Activated naive CD4-positive, alpha-beta T cell treated with anti-CD3 and anti-CD28 coated beads, Interleukin-2, amount 10 ng/mL, durations not matched to agents 7 days and 5 days (primary cell): ENCODE measurements at places on chromosomes 7 and 10.

DNA sequence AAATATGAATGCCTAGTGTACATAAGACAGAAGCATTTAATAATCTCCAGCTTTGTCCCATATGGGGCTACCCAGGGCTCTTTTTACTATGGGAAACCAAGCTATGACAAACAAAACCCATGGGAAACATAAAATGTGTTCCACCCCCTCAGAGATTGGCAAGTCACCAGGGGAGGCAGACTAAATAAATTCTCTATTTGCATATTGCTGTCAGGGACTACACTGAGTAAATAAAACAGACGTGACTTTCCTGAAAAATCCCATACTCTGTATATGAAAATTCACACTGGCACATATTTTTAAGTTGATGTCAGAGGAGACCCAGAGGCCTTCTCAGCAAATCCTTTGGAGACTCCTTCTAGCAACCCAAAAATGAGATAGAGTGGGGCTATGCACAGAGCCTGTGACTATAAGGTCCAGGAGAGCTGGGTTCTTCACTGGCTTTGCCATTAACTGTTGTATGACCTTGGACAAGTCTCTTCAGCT, 44.0 kb upstream of the HPSE2 start:
- DNase-seq, result no peak

DNA sequence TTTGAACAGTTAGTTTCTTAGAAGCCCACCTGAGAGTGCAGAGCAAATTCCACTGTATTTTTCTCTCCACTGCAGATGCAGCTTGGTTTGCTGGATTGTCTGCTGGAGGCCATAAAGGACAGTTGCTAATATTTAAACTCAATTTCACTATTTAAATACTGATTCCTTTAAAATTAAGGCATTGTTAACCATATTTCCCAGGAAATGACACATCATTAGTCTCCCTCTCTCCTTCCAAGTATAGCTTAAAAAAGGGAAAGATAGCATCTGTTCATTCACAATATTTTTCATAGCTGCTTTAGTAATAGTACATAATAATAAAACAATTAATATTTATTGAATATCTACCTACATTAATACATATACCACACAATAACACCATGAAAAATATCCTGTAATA, 252.9 kb downstream of the HGF start:
- no peak for DNase-seq

- peak; percentile 71 for DNase-seq
Observed at GRCh38 chr10:100670828-100671479, 74.4 kb upstream of the PAX2 start.

GRCh38 chr7:133433165-133433812, 180.4 kb downstream of the EXOC4 start:
- DNase-seq, result no peak

GRCh38 chr7:8157296-8157695, 104.7 kb downstream of the ICA1 start:
- DNase-seq, result no peak

DNA sequence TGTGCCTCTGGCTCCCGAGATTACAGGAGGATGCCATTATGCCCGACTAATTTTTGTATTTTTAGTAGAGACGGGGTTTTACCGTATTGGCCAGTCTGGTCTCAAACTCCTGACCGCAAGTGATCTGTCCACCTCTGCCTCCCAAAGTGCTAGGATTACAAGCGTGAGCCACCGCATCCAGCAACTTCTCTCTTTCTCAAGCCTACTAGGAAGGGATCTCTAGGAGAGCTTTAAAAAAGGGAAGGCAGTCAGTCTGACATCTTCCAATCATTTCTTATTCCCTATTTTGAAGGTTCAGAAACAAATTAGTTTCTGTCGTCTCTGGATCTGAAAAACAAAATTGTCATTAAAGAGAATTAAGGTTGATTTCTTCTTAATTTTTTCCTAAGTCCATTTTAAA, 2.5 kb upstream of the TMEM26 start:
- DNase-seq, result no peak

- DNase-seq, result no peak
Observed at GRCh38 chr7:140594131-140594691, 46.4 kb downstream of the DENND2A start.

GRCh38 chr10:121322046-121322445, 276.2 kb downstream of the FGFR2 start:
- no peak for DNase-seq

DNA sequence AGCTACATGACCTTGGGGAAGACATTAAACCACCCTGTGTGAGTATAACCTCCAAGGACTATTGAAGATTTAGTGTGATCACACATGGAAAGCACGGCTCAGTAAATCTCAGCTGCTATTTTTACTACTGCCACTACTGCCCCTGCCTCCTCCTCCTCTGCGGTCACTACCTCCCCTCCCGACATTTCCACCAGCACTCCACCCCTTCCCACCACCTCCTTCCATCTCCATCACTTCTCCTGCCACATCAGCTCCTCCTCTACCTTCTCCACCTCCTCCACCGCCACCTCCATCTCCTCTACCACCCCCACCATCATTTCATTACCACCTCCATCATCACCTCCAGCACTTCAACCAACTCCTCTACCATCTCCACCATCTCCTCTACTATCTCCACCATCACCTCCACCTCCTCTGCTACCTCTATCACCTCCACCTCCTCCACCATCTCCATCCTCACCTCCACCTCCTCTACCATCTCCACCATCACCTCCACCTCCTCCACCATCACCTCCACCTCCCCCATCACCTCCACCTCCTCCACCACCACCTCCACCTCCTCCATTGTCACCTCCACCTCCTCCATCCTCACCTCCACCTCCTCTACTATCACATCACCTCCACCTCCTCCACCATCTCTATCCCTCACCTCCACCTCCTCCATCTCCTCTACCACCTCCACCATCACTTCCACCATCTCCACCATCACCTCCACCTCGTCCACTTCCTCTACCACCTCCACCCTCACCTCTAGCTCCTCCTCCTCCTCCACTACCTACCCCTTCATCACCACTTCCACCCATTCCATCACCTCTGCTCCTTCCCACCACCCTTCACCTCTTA, 69.4 kb downstream of the GRB10 start:
- DNase-seq, result no peak

GRCh38 chr10:124546055-124546369, 84.4 kb downstream of the LHPP start:
- DNase-seq, result no peak

- DNase-seq, result no peak
Observed at GRCh38 chr10:11479300-11479699, 132.2 kb downstream of the USP6NL start.

DNA sequence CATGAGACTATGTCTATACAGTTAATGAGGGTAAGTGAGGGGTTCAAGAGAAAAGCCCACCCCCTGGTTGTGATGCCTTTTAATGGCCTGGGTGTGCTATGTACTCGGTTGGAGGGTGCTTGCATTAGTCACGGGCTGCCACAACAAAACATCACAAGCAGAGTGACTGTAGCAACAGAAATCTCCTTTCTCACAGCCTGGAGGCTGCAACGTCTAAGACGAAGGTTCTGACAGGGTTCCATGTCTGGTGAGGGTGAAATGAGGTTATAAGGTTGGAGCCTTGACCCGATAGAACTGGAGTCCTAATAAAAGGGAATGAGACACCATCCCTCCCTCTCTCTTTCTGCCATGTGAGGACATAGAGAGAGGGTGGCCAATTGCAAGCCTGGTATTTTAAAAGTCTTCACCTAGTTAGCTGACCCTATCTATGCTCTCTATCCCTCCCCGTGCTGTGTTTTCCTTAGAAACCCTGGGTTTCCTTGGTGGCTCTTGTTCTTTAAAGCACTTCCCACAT, 126.0 kb upstream of the GDF10 start:
- DNase-seq, result no peak

GRCh38 chr10:63664341-63664885, 143.2 kb downstream of the REEP3 start:
- DNase-seq, result no peak

DNA sequence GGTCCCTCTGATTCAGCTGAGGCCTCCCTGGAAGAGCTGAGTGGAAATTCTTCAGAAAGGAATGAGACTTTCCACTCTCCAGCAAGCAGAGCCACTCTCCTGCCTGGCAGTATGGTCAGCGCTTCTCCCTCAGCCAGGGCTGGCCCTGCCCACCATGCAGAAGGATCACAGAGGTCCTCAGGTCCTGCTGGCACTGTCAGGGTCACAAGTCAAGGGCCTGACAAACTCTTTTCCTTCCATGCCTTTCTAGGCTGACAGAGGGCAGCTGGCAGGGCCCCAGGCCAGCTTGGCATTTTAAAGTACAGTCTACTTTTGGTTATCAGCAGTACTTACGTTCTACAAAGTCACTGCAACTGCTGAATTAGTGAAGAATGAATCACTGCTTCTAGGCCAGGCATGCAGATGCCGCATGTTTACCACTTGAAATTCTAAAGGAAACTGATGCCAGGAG, 119.3 kb upstream of the FRMD4A start:
- DNase-seq, result no peak

GRCh38 chr10:2478656-2479055, 588.7 kb upstream of the PFKP start:
- DNase-seq, result no peak

- no peak for DNase-seq
Observed at GRCh38 chr10:132618158-132618919, 80.8 kb downstream of the INPP5A start.

DNA sequence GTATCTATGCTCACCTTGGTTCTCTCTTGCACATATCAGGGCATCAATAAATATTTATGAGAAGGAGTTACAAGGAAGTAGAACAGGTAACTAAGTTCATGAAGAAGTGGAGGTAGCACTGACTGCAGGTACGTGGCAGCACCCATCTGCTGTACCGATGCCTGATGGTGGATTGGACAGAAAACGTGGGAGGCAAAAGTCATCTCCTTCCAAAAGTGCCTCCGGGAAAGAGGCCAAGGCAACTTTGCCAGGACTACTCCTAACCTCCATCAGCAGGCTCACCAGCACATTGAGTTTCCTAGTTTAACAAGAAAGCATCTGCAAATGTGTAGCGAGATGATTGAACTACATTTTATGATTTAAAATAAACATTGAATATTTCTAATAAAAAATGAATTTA, 248.8 kb downstream of the ANKRD7 start:
- DNase-seq, result no peak

- no peak for DNase-seq
Observed at GRCh38 chr10:84397735-84398144, 69.4 kb downstream of the CCSER2 start.

GRCh38 chr10:2980791-2981360, 86.5 kb upstream of the PFKP start:
- no peak for DNase-seq

DNA sequence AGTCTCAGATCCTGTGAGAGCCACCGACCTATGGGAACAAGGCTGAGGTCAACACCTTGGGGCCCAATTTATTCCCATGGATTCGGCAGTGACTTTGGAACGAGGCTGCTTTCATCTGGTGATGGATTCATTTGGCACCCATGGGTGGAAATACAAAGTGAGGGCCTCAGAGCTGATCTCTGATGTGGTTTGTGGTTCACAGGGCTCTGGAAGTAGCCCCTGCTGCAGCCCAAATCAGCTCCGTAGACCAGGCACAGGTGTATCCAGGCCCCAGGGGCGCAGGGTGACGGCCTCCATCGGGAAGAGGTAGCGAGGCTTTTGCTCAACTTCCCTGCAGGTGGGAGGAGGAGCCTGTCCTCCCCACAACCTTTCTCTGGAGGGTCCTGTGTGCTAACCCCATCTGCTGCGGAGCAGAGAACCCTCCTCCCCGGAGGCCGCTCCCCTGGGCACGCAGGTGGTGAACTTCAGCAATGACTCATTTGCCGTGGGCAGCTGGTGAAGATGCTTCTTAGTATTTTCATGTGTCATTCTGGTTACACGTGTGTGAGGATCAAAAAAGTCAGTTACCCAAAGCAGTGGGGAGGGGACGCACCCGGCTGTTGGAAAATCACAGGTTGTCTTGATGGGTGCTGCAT, 7.5 kb upstream of the JAKMIP3 start:
- DNase-seq, result no peak

GRCh38 chr10:73263693-73264347, 11.4 kb upstream of the MRPS16 start:
- no peak for DNase-seq

DNA sequence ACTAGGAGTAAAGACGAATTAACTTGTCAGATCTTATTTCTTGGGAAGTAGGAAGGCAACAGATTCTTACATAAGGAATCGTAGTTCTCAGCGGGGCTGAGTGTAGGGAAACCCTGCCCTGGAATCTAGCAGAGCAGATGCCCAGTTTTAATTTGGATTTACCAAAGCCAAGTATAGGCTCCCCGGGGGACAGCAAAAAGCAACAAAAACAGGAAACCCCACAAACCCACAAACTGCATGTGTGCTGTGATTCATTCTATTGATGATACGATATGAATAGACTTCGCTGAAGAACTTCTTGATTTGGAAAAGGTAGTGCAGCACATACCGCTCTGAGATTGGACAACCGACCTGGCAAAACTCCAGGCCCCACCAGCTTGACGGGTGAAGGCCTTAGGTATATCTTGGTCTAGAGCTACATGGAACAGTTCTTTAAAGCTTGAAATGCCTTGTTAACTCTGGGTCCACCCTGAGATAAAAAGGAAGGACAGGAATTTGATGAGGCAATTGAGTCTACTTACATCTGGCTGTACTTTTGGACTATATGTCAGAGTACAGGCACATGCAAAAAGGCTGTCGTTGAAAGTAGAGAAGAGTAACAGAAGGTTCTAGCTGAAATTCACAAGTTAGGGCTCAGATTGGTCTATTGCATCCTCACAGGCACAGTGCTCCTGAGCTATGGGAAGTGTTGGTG, 49.1 kb downstream of the STRA8 start:
- DNase-seq, result no peak

GRCh38 chr10:58268454-58268945, 462 bp upstream of the CISD1 start:
- no peak for DNase-seq

- no peak for DNase-seq
Observed at GRCh38 chr7:24381894-24382505, 98.0 kb downstream of the NPY start.

GRCh38 chr10:88810196-88810961, 7.8 kb downstream of the LIPM start:
- DNase-seq, result peak; percentile 43

DNA sequence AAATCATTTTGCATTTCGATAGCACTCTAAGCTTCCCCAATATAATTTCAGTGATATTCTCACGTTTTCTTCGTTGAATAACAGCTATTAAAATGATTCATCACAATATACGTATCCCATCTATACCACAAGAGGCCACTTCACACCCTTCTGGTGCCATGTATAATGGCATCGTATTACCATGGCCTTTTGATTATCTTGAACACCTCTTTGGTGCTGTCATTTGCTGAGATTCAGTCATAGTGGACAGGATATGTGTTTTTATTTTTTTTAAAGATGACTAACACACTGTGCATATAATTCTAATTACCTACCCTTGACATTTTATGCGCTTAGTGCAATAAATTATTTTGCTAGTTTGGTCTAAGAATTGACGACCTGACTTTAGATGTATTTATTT, 6.7 kb upstream of the INSYN2A start:
- DNase-seq, result no peak

- no peak for DNase-seq
Observed at GRCh38 chr7:116636997-116637396, 35.0 kb upstream of the MET start.

GRCh38 chr10:36476399-36476798, 649.0 kb upstream of the ANKRD30A start:
- DNase-seq, result no peak
